Sigmoid colon (tissue), 7 donors: ENCODE measurements at places on chromosomes 7 and 10. TPM values are rescaled to one million over a fixed set of nuclear protein-coding genes. Genes with fewer than 3 reads are reported as not detected.

CLCN1 gene
- not detected for total RNA-seq

MYL7 gene
- total RNA-seq: not detected

PALD1 gene
- total RNA-seq: 33.8 TPM

RHBDD2 gene
- 14.3 TPM for total RNA-seq

TRIM50 gene
- 0.54 TPM for total RNA-seq

HIBADH gene
- 89.5 TPM for total RNA-seq

GPR15LG gene
- not detected for total RNA-seq

GRCh38 chr7:19747740-19748339 is 25.6 kb downstream of the TMEM196 start:
- no peak overlapping the region for H3K4me3 ChIP-seq
- no peak for DNase-seq
- no peaks in the 10 kb centered on the region for H3K27me3 ChIP-seq
- no peaks in the 10 kb centered on the region for H3K4me1 ChIP-seq

DNA sequence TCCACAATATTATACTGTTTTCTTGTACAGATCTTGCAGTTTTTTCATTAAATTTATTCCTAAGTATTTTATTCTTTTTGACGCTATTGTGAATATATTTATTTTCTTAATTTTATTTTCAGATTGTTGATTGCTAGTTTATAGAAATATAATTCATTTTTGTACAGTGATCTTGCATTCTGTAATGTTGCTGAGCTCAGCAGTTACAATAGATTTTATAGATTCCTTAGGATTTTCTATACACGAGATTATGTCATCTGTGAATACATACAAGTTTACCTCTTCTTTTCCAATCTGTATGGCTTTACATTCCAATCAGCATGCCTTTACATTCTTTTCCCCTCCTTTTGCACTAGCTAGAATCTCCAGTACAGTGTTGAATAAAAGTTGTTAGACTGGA is 130.0 kb downstream of the C1GALT1 start:
- H3K27me3 ChIP-seq: no peaks in the 10 kb centered on the region
- H3K36me3 ChIP-seq: no peaks in the 10 kb centered on the region
- no peak overlapping the region for H3K27ac ChIP-seq
- H3K4me1 ChIP-seq: no peaks in the 10 kb centered on the region
- H3K4me3 ChIP-seq: no peak overlapping the region

- H3K4me1 ChIP-seq: no peaks in the 10 kb centered on the region
- H3K36me3 ChIP-seq: no peaks in the 10 kb centered on the region
- H3K4me3 ChIP-seq: no peak overlapping the region
- no peak for DNase-seq
- no peak overlapping the region for H3K27ac ChIP-seq
Observed at GRCh38 chr7:116741625-116742316, 69.8 kb downstream of the MET start.

GRCh38 chr10:5776136-5776880 is 36.9 kb downstream of the GDI2 start:
- no peaks in the 10 kb centered on the region for H3K27me3 ChIP-seq
- no peaks in the 10 kb centered on the region for H3K36me3 ChIP-seq
- peaks cover 21% of the 10 kb centered on the region for H3K4me1 ChIP-seq

DNA sequence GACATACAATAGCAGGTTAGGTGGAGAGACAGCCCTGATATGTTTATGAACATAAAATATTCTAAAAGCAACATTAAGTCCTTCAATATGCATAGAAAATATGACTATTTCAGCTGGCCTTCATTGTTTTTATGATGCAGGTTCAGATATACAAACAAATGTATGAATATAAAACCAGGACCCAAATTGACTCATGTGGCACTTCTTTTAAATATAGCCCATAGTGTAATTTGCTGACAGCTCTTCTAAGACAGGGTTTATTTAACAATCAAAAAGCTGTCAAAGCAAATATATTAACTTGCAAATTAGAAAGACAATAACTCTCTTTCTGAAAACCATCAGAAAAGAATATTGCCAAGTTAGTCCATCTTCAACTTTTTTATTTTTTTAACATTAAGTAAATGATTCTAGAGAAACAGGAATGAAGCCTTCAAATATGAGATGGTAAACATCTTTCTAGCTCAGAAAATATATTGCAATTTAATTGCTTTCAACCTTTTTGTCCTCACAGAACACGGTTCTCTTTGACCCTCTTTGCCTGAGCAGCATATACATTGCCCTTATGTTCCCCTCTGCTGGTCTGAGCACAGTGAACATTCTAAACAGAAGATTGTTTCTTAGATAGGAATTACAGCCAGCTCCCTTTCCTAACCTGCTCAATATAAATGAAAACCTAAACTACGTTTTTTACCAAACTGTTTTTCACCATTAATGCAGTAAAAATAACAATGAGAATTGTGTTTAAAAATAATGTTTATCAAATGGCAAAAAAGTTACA is 82.8 kb downstream of the CACNA2D1 start:
- H3K27me3 ChIP-seq: no peaks in the 10 kb centered on the region
- DNase-seq: no peak
- peaks cover 6% of the 10 kb centered on the region for H3K4me1 ChIP-seq
- no peak overlapping the region for H3K4me3 ChIP-seq
- no peaks in the 10 kb centered on the region for H3K36me3 ChIP-seq
- no peak overlapping the region for H3K27ac ChIP-seq

GRCh38 chr10:116209781-116210180 is 63.2 kb downstream of the GFRA1 start:
- no peak overlapping the region for H3K27ac ChIP-seq
- H3K27me3 ChIP-seq: no peaks in the 10 kb centered on the region
- no peak overlapping the region for H3K4me3 ChIP-seq
- no peaks in the 10 kb centered on the region for H3K4me1 ChIP-seq
- DNase-seq: no peak
- no peaks in the 10 kb centered on the region for H3K36me3 ChIP-seq

DNA sequence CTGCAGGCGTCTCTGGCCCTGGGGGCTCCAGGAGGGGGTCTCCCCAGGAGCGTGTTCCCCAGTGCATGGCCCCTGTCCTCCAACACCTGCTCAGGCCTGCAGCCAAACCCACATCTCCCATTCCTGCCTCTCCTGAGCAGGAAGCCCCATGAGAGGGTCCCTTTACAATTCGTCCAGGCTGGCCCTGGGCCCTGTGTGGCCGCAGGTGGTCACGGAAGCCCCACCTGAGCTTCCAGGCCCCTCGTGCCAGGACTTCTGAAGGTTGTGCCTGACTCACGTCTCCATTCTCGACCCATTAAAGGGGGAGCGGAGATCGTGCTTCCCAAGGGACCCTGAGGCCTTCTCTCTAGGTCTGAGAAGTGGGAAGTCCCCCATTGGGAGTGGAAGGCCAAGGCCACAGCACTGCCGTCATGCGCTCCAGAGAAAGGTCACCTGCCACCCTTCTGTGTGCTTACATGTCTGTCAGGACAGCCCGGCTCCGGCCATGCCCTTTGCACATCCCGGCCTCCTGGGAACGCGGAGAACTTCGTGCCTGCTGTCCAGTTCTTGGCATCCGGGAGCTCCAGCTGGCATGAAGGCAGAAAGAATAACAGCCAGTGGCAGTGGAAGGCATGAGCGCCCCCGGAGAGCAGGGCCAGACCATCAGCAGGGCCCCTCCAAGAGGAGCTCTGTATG is 382.3 kb downstream of the DNAJB6 start:
- no peaks in the 10 kb centered on the region for H3K36me3 ChIP-seq
- DNase-seq: peak; percentile 47
- no peaks in the 10 kb centered on the region for H3K27me3 ChIP-seq
- no peak overlapping the region for H3K4me3 ChIP-seq

DNA sequence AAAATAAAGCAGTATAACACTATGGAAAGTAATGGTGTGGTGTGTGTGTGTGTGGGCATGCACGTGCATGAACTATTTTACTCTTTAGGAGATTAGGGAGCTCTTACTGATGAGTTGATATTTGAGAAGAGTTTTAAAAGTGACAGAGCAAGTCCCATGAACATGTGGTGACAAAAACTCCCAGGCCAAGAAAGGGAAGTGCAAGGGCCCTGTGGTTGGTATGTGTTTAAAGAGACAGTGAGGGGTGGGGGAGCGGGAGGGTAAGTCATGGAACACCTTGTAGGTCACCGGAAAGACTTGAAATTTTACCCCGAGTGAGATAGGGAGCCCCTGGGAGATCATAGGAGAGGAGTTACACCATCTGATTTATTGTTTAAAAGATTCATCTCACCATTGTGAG is 63.3 kb downstream of the AKR1B1 start:
- no peaks in the 10 kb centered on the region for H3K4me1 ChIP-seq
- no peak overlapping the region for H3K27ac ChIP-seq
- no peak overlapping the region for H3K4me3 ChIP-seq
- no peaks in the 10 kb centered on the region for H3K36me3 ChIP-seq
- no peaks in the 10 kb centered on the region for H3K27me3 ChIP-seq
- DNase-seq: no peak

DNA sequence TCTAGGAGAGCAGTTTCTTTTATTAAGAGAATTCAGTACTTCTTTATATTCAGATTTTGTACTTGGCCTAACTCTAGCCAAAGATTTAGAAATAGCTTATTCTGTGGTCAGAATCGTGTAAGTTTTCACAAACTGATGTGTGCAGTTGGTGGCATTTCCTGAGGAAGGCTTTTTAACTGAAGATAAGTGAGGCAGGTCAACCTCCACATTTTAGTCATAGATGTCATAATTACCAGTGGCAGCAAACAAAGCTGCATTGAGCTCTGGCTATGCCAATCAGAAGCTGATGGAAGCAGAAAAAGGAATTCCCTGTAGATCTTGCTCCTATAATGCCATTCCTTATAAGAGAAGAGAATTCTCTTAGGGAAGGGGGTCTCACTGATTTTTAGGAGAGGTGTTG is 141.3 kb upstream of the SP8 start:
- H3K27ac ChIP-seq: no peak overlapping the region
- no peaks in the 10 kb centered on the region for H3K4me1 ChIP-seq
- no peak for DNase-seq
- no peak overlapping the region for H3K4me3 ChIP-seq
- no peaks in the 10 kb centered on the region for H3K36me3 ChIP-seq

DNA sequence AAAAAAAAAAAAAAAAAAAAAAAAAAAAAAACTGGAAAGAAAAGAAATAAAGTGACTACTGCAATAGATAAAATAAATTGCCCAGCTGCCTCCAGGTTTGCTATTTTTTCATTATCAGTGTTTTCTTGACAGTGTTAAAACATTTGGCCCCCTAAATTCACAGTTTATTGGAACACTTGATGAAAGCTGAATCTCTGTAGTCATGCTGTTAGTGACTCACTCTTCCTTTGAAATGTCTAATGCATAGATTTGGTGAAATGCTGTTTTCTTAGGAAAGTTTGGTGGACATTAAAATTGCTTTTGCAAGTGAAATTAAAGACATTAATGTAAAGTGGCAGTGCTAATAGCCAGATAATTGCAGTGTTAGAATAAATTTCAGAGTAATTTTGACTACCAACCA is 785.2 kb downstream of the NRG3 start:
- H3K27me3 ChIP-seq: no peaks in the 10 kb centered on the region
- no peak overlapping the region for H3K27ac ChIP-seq
- no peaks in the 10 kb centered on the region for H3K36me3 ChIP-seq
- no peak for DNase-seq

DNA sequence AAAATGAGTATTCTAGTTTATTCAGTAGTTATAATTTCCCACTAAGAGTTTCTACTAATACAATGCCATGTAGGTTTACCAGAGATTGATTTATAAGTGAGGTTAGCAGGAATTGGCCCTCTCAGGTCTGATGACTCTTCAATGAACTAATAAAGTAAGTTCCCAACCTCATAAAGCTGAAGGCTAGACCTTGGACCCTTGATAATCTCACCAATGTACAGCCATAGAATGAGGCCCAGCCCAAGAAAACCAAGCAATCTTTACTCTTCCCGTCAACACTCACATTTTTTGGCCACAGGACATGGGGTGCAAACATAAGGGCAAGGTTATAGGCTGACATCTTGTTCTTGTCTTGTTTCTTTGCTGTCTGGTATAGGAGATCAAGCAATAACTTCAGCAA is 33.3 kb downstream of the ARHGAP19 start:
- DNase-seq: no peak
- H3K27me3 ChIP-seq: no peaks in the 10 kb centered on the region
- H3K36me3 ChIP-seq: peaks cover 3% of the 10 kb centered on the region
- no peaks in the 10 kb centered on the region for H3K4me1 ChIP-seq

DNA sequence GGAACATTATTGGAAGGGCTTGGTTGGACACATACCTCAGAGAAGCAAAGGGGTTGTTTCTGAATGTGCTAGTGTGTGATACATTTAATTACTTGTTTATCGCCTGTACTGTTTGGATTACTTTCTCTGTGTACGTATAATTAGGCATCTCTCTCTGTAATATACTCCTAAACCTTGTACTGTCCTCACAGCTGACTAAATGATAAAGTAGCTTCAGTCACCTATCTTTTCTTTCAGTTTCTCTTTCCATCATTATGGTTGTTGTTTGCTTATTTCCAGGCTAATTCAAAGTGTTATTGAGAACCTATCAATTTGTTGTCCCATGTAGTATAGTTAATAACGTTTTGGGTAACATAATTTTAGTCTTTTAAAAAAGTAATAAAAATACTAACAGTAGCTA is 34.0 kb downstream of the MXI1 start:
- no peak for DNase-seq
- no peaks in the 10 kb centered on the region for H3K27me3 ChIP-seq
- H3K36me3 ChIP-seq: no peaks in the 10 kb centered on the region
- H3K4me1 ChIP-seq: peaks cover 8% of the 10 kb centered on the region
- H3K27ac ChIP-seq: no peak overlapping the region

DNA sequence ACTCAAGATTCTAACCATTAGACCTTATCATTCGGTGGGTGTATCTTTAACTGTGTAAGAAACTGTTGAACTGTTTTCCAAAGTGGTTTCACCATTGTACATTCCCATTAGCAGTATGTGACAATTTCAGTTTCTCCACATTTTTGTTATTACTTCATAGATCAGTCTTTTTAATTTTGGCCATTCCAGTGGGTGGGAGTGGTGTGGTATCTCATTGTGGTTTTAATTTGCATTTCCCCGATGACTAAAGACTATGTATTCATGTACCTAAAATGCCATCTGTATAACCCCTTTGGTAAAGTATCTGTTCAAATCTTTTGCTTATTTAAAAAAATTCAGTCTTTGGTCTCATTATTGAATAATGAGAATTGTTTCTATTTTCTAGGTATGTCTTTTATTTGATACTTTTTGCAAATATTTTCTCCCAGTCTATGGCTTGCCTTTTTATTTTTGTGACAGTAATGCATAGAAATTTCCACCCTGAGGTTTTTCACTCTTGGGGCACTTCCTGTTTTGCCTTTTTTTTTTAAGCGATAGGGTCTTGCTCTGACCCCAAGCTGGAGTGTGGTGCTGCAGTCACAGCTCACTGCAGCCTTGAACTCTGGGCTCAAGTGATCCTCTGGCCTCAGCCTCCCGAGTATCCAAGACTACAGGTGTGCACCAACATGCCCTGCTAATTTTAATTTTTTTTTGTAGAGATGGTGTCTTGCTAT is 141.1 kb upstream of the ITGB1 start:
- no peaks in the 10 kb centered on the region for H3K36me3 ChIP-seq
- DNase-seq: no peak
- H3K4me1 ChIP-seq: no peaks in the 10 kb centered on the region
- H3K27ac ChIP-seq: no peak overlapping the region
- H3K27me3 ChIP-seq: no peaks in the 10 kb centered on the region
- no peak overlapping the region for H3K4me3 ChIP-seq

- no peak overlapping the region for H3K4me3 ChIP-seq
- no peaks in the 10 kb centered on the region for H3K27me3 ChIP-seq
- H3K27ac ChIP-seq: no peak overlapping the region
- no peaks in the 10 kb centered on the region for H3K36me3 ChIP-seq
- DNase-seq: no peak
Observed at GRCh38 chr7:1882451-1882850, 212.4 kb downstream of the ELFN1 start.
